G401 (cell line): ENCODE measurements at places on chromosomes 1 and 21. TPM values are rescaled to one million over a fixed set of nuclear protein-coding genes. Genes with fewer than 3 reads are reported as not detected.

GRCh38 chr21:24424776-24425175 is 1182.5 kb downstream of the MRPL39 start:
- no peak for DNase-seq

The LCE3B gene
- not detected in 2 replicates for total RNA-seq

- DNase-seq = no peak
Observed at GRCh38 chr1:182756423-182756822, 33.1 kb upstream of the NPL start.

DNA sequence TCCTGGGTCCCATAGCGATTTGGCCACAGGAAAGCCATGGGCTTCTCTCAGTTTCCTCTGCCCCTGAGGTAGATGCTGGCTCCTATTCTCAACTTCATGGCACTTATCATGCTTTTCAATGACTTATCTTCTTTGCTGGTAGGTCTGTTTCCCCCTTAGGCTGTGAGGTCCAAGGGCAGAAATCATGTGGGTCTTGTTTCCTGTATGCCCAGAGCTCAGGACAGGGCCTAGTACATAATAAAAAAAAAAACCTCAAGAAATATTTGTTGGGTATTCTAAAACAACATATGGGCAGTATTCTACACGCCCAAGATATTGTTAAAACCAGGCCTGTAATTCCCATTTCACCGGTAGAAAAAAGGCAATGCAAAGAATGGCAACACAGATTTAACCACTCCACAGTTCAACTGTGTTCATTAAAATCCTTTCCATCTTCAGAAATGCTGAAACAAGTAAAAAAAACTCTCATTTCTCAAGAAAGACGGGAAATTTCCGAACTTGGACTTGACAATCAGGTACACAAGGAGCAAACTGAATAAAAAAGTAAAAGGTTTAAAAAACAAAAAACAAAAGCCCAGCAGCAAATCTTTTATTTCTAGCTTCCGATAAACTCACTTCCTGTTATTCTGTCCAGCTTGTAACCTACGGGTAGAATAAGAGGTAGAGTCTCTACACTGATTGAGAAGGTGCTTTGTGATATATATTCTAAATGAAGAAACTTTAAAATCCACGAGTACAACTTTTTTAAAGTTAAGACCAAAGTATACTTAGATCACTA is 6.3 kb upstream of the TDRD10 start:
- no peak for DNase-seq

- DNase-seq = no peak
Observed at GRCh38 chr1:238018214-238018613, 127.5 kb upstream of the ZP4 start.

The OR2M7 gene
- total RNA-seq = not detected in 2 replicates

DNA sequence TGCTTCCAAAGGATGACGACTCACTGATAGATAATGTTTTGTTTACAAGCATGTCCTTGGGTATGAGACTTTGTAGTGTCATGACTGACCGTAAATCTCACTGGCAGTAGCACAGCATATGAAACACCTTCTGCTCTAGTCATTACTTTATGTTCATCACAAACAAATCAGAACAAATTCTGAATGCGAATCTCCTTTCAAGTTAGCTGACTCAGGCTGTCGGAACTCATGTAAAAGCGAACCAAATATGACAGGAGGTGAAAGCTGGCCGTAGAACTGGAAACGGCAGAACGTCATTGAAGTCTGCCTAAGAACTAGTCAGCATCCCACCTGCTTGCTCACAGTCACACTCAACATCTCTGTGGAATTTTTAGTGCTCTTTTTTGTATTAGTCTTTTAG is 143.9 kb downstream of the RGS7 start:
- peak; percentile 31 for DNase-seq

GRCh38 chr1:199859491-199859933 is 168.0 kb upstream of the NR5A2 start:
- DNase-seq = no peak

- no peak for DNase-seq
Observed at GRCh38 chr1:214989341-214989740, 93.2 kb upstream of the KCNK2 start.

The PLA2G2F gene
- total RNA-seq = not detected in 2 replicates

DNA sequence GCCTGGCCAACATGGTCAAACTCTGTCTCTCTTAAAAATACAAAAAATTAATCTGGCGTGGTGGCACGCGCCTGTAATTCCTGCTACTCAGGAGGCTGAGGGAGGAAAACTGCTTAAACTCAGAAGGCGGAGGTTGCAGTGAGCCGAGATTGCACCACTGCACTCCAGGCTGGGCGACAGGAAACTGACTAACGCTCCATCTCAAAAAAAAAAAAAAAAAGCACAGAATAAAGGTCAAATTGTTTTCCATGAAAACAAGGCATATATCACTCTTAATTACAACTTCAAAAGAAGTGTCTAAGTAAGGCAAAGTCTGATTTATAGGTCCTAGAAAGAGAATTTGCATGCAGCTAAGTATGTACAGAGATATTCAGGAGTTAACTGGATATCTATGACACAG is 25.6 kb downstream of the EYA3 start:
- no peak for DNase-seq

GRCh38 chr1:176199707-176200106 is 7.4 kb downstream of the COP1 start:
- DNase-seq = no peak

GRCh38 chr1:186605762-186606350 is 74.4 kb downstream of the PTGS2 start:
- DNase-seq = peak; percentile 5

DNA sequence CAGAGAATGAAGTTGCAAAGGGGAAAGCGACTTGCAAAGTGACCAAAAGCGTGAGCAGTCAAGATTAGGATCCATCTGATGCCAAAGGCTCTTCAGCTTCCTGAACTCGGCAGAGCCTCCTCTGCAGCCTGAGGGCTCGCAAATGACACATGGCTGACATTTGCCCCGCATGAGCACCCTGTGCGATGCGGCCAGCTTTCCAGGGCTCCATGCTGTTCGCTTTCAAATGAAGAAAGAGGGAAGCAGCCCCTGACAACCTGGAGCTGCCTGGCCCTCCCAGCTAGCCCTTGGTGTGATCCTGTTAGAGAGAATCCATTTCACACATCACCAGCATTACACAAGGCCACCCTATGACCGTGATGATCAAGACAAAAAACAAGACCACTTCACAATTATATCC is 20.2 kb upstream of the FAM131C start:
- DNase-seq = no peak

The AGT gene
- not detected in 2 replicates for total RNA-seq

The SPATA1 gene
- not detected in 2 replicates for total RNA-seq

GRCh38 chr1:54500107-54500431 is 48.0 kb upstream of the ACOT11 start:
- peak; percentile 69 for DNase-seq

DNA sequence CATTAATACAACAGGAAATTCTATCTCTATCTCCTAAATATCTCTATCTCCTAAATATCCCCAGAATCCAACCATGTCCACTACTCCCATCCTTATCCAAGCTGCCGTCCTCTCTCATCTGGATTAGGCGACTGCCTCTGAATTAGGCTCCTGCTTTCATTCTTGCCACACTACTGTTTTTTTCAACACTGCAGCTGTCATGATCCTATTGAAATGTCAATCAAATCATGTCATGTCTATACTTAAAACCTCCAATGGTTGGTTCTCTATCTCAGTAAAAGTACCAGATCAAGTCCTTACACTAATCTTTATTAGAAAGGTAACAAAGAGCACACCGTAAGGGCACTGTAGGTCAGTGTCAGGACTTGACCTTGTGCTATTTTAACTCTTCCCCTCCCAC is 82.0 kb upstream of the NFIA start:
- no peak for DNase-seq

DNA sequence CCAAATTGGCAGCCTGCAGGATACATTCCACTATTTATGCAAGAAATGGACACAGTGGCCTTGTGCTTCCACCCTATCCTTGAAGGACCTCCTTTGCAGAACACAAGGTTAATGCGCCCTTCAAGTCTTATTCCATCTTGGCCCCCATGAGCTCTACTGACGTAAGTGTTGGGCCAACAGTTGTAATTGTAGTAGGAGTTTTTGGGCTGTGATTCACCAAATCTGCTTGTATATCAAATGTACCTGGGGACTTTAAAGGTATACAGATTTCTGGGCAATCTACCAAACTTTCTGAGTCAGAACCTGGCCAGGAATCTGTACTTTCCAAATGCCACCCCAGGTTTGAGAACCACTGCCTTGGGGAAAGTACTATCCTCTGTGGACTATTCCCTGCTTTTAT is 100.9 kb upstream of the MARK1 start:
- DNase-seq = no peak

GRCh38 chr21:46082713-46082962 is 15.3 kb upstream of the COL6A2 start:
- no peak for DNase-seq

- no peak for DNase-seq
Observed at GRCh38 chr1:155392898-155393411, 72.3 kb downstream of the RUSC1 start.

The ST6GALNAC3 gene
- total RNA-seq = not detected in 2 replicates

DNA sequence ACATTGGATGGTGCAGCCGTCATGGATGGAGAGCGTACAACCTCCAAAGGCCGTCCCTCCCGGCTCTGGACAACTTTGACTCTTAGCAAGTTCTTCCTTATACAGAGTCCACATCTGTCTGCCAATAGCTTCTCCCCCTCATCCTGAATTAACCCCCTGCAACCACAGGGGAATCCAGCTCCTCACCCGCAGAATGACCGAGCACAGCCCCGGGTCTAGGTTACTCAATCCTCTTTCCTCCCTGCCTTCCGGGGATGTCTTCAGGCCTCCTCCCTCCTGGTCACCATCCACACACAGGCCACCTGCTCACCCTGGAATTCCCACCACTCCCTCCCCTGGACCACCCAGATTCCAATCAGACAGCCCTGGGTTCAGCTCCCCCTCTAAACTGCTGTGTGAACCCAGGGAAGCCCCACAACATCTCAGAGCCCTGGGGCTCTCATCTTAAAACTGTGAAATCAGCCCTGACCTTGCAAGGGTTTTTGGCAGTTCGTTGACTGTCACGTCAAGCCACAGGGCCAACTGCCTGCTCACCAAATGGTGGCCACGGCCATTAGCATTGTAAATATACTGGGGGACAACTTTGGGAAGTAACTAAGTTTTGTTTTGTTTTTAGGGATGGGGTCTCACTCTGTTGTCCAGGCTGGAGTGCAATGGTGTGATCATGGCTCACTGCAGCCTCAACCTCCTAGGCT is 54.2 kb downstream of the HSPG2 start:
- no peak for DNase-seq

DNA sequence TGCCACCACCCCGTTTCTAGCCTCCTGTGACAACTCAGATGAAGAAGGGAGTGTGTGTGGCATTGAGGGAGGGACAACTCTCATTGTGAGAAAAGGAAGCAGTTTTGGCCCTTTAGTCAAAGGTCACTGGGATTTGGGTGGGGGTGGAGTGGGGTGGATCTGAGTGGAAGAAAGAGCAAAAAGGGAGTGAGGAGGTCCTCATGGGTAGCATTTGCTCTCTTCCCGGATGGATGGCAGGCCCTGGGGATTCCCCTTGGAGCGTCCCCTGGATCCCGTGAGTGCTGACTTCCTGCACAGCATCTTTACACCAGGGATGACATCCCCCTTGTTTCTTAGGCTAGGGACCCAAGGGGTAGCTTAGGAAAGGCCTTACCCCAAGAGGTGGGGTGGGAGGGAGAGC is 460 bp downstream of the SERPINC1 start:
- no peak for DNase-seq

DNA sequence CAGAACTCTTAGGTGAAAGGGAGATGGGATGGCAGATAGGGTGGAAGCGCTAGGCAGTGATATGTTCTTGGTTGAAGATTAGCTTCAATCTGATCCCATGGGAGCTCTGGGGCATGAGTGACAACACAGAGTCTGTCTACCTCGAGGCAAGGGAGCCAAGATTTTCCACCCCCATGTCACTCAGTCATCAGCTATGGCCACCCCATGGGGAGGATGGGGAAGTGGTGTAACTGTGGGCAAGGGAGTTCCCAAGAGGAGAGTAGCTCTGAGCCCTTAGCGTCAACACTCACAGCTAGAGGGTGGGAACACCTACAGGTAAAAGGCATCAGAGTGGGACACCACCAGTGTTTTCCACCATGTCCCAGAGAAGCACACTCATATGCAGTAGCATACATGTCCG is 30.3 kb upstream of the C1QA start:
- no peak for DNase-seq

The GNAT2 gene
- not detected in 2 replicates for total RNA-seq

DNA sequence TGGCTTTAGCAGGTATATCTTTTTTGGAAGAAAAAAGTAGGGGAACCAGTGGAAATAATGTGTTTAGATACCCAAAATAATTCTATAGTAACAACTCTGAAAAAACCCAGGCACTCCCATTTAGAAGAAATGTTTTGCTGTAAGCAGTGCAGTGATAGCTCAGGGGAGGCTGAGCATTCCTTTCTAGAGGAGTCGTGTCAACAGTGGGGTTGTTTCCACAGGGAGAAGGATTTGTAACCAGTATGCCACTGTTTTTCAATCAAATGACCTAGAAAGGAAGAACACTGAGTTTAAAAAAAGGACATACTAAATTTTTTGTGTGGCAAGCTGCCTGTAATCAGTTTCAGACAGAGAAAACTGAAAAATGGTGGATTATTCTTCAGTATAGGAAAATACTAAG is 2.4 kb downstream of the PGD start:
- no peak for DNase-seq

The ZYG11A gene
- total RNA-seq = 8.6 and 10.2 TPM in 2 replicates

GRCh38 chr1:41678111-41678878 is 193.8 kb upstream of the EDN2 start:
- DNase-seq = no peak

The KRTAP12-2 gene
- total RNA-seq = not detected in 2 replicates

DNA sequence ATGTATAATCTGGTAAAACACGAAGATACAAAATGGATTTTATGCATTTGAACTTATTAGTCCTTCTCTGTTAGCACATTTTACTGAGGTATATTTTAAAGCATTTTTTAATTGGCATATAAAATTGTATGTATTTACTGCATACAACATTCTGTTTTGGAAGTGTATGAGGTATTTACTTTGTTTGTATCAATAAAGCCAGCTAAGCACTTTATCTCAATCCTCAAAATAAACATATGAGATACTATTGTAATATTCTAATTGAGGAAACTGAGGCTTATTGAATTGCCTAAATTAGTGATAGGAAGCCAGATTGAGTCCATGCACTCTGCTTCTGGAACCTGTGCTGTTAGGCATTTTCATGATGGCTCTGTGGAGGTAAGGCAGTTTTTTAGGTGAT is 65.6 kb downstream of the MTR start:
- DNase-seq = no peak

DNA sequence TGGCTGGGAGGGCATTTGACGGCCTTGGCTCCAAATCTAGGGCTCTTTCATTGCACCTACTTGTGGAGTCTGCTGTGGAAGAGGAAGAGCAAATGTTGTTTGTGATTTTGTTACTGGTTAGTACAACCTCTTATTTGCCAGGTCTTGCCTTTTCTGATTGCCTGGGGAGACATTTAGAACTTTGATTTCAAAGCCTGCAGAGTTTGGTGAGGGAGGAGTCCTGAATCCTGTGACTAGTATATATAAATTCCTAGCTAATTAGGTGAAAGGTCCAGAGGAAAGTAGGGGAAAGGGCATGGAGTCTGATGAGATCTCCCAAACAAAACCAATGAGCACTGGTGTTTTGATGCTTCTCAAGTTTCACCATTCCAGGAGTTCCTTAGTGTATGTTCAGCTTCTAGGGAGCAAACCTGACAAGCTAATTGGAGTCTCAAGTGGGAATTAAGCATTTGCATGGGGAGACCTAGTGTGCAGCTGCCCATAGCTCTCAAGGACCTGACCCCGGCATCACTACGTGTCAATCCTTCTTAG is 5.1 kb upstream of the HMGCS2 start:
- DNase-seq = no peak

GRCh38 chr1:16958475-16958874 is 21.9 kb downstream of the MFAP2 start:
- no peak for DNase-seq

The COL8A2 gene
- 0.47 TPM in 1 of 2 replicates, not detected in the other for total RNA-seq

GRCh38 chr1:202965422-202965821 is 1.6 kb downstream of the CYB5R1 start:
- DNase-seq = no peak
